Muscle of leg (tissue), 16 donors: ENCODE measurements at places on chromosomes 4 and X. TPM values are rescaled to one million over a fixed set of nuclear protein-coding genes. Genes with fewer than 3 reads are reported as not detected.
A peak's percentile ranks its signal among the peaks of the same experiment; 100 is the strongest.

DNA sequence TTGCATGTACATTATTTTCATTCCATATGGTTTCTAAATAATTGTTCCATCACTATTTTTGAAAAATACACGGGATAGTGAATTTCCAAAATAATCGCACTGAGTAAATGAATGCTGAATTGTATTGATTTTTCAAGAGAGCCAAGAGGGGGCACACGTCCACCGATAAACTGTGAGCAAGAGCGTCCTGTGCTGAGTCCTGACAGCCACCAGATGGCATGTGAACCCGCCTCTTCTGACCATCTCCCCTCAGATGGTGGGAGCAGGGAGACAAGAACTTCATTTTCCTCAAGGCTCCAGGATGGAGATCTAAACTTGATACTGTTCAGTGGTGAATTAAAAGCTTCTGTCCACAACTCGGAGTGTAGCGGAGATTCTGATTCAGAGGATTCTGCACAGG lies 30.6 kb upstream of the IL9R start:
- DNase-seq, result no peak

DNA sequence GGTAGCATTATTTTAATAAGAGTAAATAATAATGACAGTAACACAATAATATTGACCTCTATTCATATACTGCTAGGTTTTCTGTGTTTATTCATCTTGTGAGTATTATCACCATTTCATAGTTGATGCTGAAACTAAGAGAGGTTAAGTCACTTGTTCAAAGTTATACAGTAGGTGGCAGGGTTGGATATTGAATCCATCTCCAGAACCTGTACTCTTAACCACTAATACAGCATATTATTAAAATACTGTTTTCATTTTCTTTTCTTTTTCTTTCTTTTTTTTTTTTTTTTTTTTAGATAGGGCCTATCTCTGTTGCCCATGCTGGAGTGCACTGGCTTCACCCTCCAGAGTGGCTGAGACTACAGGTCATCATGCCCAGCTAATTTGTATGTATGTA lies 7.1 kb upstream of the ELF2 start:
- DNase-seq, result peak; percentile 56

DNA sequence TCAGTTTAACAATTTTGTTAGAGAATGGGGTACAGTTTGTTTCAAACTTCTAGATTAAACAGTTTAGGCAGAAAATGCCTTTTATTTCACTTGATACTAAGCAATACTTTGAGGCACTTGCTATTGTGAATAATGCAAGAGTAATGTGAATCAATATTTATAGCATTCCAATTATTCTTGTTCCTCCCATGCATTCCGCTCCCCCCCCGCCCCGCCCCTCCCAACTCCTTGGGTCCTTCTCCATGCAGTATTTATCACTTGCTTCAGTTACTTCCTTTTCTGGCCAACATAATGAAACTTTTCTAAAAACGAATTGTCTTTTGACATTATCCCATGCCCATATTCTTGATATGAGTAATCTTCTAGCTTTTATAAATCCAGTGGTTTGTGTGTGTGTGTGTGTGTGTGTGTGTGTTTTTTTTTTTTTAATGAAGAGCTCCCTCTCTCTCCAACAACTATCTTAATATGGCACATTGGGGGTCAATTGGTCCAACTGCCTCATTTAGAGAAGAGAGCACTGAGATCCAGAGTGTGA lies 1.6 kb downstream of the BANK1 start:
- DNase-seq, result no peak

- no peak for DNase-seq
Observed at GRCh38 chr4:17490575-17491059, 21.3 kb downstream of the QDPR start.

DNA sequence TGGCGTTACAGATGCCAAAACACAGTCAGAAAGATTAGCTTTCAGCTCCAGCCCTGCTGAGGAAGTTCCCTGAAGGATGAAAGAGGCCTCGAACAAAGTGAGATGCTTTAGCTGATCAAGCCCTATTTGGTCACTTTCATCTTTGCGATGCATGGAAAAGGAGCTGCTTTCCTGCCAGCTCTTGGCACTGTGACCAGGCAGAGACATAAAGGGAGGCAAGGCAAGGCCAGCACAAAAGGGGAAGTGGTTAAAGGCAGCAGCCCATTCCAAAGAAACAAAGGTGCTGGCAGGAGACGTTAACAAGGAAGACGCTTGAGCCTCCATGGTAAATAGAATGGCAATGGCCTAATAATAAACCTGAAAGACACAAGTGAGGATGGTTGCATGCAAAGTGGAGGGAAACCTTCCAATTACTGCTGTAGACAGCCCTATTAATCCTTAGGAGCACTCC lies 617.1 kb upstream of the INTU start:
- no peak for DNase-seq

DNA sequence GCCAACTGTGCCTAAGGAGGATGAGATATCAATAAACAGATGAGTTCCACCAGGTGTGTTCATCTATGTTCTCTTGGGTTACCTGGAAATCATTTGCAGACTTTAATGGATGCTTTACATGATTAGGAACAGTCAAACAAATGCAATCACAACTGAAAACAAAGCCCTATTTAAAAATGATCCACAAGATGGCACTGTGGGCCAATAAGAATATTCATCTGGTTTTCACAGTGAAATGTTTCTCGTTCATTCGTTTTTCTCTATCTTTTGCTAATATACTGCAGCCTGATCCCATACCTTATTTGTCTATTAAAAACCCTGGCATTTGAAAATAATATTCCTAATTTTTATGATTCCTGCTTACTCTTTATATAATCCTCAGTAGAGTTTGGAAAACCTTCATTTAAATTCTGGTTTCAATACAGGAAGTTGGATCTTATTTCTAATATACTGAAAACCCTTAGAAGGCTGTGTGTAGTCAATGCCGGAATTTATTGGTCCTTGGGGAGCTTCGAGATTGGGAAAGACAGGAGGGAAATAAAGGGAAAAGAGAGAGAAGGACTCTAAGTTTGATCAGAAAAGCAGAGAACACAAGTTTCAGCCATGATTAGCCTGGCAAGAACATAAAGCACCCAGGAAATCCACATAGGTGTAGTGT lies 63.8 kb upstream of the TAPT1 start:
- peak; percentile 74 for DNase-seq

DNA sequence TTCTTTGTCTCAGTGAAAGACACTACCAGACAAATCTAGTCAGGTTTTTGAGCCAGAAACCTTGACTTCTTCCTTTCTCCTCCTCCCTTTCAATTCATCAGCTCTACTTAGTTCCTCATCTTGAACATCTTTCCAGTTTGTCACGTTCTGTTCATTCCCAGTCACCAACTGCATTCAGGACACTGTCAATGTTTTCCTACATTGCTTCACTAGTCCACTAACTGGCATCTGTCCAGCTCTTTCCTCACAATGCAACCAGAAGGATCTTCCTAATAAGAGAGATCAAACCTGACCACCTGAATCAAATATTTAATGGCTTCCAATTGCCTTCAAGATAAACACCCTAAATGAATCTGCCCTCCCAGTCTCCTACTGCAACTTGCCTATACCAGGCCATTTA lies 52.5 kb downstream of the SYNPO2 start:
- peak; percentile 17 for DNase-seq

- no peak for DNase-seq
Observed at GRCh38 chrX:104325213-104325585, 70.5 kb upstream of the ESX1 start.

- no peak for DNase-seq
Observed at GRCh38 chrX:135605906-135606305, 85.4 kb downstream of the INTS6L start.

DNA sequence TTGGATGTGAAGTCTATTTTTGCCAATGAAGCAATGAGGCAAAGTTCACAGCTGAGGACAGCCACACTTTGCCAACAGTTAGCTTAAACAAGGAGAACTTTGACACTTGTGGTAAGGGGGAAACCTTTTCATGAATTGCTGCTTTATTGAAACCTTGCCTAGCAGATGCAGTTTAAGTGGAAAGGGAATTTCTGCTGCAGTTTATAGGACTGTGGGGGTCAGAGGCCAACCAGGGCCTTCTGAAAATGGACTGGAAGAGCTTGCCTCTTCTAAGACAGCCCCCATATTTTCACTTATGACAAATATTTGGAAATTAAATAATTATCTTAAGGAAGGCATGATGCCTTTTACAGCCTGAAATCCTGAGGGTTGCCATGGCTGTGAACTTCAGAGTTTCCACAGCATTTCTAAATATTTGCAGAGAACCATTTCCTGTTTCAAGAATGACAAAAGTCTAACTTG lies 550.3 kb downstream of the RAB28 start:
- DNase-seq, result no peak

GRCh38 chr4:77697860-77698590 lies 92.4 kb downstream of the CXCL13 start:
- peak; percentile 80 for DNase-seq

DNA sequence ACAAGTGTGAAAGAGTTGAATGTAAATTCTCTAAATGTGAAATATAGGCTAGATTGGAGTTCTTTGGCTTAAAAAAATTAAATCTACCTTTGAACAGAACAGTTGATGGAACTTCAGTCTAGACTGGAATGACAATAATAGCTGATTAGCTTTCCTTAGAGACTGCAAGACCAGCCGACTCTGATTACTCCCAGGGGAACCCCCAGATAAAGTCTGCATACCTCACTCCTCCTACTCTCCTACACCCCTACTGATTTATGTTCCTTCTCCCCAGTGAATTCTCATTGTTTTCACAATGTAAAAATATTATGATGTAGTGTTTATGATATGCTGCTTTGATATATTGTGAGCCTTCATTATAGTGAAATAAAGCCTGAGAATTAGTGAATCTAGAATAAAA lies 241.3 kb downstream of the CFAP299 start:
- DNase-seq, result no peak

DNA sequence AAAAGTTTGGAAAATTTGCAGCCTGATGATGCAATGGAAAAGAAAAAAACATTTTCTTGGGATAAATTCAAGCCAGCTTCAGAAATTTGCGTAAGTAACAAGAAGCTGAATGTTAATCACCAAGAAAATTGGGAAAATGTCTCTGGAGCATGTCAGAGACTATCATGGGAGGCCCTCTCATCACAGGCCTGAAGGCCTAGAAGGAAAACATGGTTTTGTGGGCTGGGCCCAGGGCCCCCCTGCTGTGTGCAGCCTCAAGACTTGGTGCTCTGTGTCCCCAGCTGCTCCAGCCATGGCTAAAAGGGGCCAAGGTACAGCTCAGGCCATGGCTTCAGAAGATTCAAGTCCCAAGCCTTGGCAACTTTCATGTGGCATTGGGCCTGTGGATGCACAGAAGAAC lies 1049.8 kb upstream of the GRIA3 start:
- DNase-seq, result peak; percentile 43

- DNase-seq, result no peak
Observed at GRCh38 chr4:102318526-102318925, 26.8 kb downstream of the SLC39A8 start.

- no peak for DNase-seq
Observed at GRCh38 chrX:53082773-53083616, 828 bp downstream of the TSPYL2 start.

- DNase-seq, result no peak
Observed at GRCh38 chr4:95181243-95181995, 367.4 kb downstream of the UNC5C start.

DNA sequence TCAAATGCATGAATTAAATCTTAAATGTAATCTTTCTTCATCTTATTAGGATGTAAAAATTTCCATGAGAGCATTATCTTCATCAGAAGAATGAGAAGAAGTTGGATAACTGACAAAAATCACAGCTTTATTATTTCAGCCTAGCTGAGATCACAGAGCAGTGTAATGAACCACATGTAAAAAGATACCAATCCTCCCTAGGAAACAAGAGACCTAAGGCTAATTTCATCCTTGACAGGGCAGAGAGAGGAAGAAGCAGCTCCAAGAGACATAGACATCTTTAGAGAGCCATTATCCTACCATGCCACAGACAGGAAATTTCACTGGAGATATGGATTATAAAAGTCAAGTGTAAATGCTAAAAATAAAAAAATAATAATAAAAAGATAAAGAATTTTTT lies 40.9 kb upstream of the IL15 start:
- DNase-seq, result no peak

DNA sequence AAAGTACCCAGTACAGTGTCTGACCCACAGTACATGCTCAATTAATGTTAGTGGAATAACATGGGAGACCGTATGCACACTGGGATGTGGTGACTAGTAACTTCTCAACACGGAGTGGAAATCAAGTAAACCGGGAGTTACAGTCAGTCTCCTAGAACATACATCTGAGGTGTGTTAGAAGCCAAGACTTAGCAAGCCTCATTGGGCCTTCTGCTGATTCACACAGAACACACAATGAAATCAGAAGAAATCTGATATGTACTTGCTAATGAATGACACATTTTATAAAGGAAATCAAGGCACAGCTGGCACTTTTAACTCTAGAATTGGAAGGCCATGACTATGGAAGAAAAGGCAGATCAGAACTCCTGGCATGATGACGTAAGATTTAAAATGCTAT lies 13.0 kb downstream of the TRAPPC2 start:
- no peak for DNase-seq

DNA sequence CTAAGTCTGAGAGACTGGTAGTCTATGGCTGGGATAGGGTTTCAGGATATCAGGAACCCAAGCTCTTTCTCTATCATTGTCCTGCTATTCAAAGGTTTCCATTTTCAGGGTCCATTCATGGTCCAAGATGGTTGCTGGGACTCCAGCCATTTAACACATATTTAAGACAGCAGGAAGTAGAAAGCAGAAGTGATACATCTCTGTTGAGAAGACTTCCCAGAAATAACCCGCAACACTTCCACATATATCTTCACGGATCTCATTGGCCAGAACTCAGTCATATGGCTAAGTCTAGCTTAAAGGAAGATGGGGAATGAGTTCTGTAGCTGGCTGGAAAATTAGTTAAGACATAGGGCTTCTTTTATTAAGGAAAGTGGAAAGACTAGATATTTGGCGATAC lies 23.8 kb downstream of the CTSO start:
- no peak for DNase-seq

- no peak for DNase-seq
Observed at GRCh38 chr4:183445097-183445428, 627 bp downstream of the CDKN2AIP start.

The ASB9 gene
- total RNA-seq, result 3.6 TPM

The COL4A5 gene
- 15.5 TPM for total RNA-seq

The AADAT gene
- total RNA-seq, result 5.7 TPM

The SMIM10L2A gene
- total RNA-seq, result 1.6 TPM

The SGCB gene
- total RNA-seq, result 79.7 TPM

The SLC6A8 gene
- total RNA-seq, result 14.6 TPM

The IQSEC2 gene
- 11.3 TPM for total RNA-seq

The STOX2 gene
- total RNA-seq, result 7.3 TPM
